ENCODE measurements at places on chromosomes 16 and 17.
A peak's percentile ranks its signal among the peaks of the same experiment; 100 is the strongest.

GRCh38 chr16:57648125-57648524 is 19.7 kb downstream of the ADGRG1 start:
- no peak for DNase-seq

DNA sequence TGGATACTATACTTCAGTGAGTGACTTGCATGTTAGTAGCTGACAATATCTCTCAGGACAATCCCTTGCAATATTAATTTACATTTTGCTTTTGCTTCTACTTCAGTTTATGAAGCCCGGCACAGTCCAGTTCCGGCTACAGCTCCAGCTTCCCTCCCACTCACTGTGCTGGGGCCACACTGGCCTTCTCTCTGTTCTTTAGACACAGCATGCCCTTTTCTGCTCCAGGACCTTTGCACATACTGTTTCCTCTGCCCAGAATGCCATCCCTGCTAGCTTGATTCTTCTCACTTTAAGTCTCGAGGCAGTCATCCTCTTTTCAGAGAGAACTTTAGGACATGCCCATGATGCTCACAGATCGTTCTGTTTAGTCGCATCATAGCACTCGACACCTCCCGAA is 25.5 kb upstream of the LRRC75A start:
- no peak for DNase-seq

- DNase-seq = no peak
Measured at GRCh38 chr16:78434401-78434800, 334.9 kb downstream of the WWOX start.

GRCh38 chr16:87963400-87963799 is 12.2 kb downstream of the BANP start:
- no peak for DNase-seq

GRCh38 chr16:19386525-19386924 is 31.2 kb upstream of the TMC5 start:
- no peak for DNase-seq

DNA sequence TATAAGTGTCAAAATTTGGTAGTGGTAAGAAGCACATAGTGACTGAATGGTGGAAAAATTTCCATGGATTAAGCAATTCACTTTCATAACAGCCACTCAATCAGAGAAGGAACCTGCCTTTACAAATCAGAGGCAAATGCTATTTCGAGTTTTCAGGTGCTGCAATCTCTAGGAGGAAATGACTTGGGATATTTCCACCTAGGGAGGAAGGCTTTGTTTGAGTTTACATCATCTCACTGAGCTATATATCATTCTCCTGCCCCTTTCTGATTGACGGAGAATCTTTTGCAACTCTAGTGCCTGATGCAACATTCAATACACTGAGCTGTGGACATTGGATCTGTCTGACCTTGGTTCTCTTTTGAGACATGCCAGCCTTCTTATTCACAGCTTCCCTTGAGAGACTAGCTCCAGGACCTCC is 26.3 kb downstream of the MARCHF10 start:
- DNase-seq = no peak

DNA sequence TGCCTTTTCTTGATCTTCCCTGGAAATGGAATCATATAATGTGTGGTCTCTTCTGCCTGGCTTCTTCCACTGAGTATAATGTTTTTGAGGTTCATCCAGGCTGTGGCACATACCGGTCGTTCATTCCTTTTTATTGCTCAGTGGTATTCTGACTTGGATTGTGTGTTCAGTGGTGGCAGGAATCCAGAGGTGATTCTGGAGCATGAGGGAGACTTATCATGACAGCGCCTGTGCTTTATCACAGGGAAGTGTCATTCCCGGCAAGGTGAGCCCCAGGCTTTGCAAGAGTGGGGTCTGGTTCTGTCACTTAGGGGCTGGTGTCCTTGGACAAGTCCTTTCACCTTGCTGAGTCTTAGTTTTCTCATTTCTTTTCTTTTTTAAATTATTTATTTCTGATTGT is 53.0 kb downstream of the IRX3 start:
- no peak for DNase-seq

DNA sequence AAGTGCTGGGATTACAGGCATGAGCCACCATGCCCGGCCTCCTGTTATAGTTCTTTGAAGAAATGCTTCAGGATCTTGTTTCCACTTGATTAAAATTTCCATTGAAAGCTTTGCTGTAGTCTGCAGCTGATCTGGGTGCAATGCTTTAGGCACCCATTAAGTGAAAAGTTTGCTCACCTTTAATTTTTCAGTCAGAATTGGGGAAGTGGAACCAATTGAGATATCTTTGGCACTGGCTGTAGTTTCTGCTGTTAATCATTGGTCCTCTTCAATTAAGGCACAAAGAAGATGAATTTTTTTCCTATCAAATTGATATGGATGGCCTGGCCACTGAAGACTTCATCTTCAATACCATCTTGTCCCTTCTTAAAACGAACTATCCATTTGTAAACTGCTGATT is 336.1 kb upstream of the TBX2 start:
- DNase-seq = no peak

GRCh38 chr17:29864615-29865014 is 65.4 kb downstream of the SSH2 start:
- DNase-seq = no peak

DNA sequence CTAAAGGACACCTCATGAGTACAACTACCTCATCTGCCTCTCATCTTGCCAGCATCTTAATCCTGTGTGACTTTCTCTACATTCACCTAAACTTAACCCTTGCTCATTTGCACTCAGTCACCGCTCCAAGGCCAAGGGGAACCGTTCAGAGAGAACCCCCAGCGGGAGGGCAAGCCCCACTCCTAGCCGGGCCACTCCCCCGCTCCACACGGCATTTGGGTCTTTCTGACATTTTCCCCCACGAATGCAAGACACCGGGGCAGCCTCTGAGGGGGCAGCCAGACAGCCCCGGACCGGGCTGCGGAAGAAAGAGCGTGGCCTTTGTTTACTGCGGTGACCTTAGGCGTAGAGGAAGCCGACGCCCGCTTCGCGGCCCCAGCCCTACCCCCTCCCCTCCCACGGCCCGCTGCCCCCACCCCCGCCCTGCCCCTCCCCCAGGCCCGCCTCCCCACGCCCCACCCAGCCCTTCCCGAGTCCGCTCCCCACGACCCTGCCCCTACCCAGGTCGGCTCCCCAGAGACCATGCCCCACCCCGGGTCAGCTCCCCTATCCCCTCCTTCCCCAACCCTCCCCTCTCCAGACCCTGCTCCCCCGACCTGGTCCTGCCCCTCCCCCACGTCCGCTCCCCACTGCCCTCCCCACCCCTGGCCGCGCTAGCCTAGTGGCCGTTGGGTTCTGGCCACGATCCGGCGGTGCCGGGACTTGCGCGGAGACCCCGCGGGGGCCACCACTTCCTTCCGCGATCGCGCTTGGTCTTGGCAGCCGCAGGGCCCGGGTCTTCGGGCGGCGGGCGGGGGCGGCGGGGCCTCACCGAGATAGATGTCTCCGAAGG is 789 bp downstream of the CSNK1D start:
- DNase-seq = no peak

- DNase-seq = no peak
Measured at GRCh38 chr16:12749076-12749475, 54.6 kb downstream of the CPPED1 start.

GRCh38 chr16:54652201-54652770 is 278.4 kb upstream of the IRX5 start:
- DNase-seq = no peak

DNA sequence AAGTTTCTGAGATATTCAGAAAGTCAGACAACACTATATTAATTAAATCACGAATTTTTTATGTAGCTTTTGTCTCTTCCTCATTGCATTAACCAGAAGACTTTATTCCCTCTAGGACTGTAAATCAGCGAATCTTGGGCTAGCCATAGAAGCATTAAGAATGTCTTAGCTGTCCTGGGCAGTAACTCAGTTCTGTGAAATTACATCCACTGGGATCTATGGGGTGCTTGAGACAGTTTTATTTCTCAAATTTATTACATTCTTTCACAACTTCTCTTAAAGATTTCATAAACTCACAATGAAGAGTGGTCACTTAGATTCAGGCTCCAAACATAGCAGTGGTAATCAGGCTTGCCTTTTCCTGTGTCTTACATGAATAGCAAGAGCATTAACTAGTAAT is 1153.4 kb downstream of the CDH8 start:
- no peak for DNase-seq

DNA sequence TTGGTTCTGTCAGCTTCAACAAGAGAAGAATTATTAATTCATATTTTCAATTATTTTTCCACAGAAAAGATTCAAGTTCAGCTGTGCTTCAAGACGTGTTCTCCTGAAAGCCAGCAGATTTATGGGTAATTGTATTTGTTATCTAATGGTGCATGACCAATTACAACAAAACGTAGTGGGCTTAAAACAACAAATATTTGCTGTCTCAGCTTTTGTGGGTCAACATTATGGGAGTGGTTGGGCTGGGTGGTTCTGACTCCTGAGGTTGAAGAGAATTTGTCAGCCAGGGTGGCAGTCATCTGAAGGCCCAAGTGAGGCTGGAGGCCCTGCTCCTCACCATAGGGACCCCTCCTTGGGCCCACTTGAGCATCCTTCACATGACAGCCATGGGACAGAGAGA is 24.1 kb upstream of the KREMEN2 start:
- DNase-seq = no peak

DNA sequence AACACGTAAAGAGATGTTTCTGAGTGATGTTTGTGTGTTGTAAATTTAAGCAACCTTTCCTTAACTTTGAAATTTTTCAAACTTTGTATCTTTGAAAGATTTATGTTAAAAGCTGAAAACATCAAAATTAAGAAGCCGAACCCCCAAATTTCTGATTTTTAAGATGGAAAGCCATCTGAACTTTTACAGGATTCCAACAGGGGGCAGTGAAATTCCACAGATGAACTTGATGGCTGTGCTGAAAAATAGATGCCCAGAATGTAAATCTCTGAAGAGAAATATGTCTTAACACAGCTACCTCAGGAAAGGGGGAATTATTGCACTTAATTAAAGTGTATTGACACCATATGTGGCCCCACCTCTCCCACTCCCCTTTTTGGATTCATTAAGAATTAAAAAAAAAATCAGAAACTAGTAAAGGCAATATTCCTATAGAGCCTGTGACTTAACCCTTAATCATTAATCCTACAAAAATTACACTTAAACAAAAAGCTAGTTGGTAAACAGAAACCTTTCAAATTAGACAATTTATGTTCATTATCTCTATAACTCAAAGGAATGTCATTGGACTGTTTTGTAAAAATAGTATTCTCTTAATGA is 597.9 kb downstream of the KCNJ2 start:
- peak; percentile 25 for DNase-seq

DNA sequence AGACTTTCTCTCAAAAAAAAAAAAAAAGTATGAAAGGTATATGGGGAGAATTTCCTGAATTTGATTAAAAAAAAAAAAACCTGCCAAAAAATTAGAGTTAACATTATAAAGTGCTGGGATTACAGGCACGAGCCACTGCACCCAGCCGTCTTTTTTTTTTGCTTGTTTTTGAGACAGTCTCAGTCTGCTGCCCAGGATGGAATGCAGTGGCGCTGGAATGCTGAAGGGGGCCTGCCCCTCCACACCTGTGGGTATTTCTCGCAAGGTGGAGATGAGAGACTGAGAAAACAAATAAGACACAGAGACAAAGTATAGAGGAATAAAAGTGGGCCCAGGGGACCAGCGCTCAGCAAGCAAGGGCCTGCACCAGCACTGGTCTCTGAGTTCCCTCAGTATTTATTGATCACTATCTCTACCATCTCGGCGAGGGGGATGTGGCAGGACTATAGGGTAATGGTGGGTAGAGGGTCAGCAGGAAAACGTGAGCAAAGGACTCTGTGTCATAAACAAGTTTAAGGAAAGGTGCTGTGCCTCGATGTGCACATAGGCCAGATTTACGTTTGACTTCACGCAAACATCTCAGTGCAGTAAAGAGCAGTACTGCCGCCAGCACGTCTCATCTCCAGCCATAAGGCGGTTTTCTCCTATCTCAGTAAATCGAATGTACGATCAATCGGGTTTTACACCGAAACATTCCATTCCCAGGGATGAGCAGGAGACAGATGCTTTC is 117.2 kb downstream of the GOSR1 start:
- DNase-seq = no peak

- DNase-seq = no peak
Measured at GRCh38 chr17:49388290-49388640, 26.2 kb upstream of the ZNF652 start.

DNA sequence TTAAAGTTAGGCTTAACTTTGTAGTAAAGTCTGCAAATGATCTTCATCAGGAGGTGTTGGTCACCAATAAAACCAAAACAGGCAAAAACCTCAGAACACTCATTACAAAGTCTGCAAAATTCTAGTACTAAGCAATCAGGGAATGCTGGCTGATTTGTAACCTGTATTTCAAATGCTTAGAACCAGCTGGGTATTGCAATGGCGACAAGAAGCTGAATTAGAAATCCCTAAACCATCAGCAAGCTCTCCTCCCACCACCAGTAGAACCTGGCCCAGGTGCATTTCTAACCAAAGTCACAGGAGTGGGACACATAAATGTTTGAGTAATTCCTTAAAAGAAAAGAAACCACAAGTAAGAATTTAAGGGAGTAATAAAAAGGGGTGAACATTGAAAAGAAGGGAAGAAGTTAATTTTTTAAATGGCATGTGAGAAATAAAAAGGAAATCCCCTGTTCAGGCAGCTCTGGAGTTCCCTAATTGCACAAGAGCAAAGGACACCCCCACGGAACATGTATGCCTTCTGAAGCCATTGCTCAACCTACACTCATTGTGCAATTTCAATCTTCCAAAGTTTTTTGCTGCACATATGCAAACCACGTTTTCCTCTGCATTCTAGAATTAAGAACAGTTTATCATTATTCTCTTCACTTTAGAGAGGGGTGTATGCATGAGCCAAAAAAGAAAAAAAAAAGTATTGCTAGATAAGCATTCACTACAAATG is 102.9 kb downstream of the HIC1 start:
- DNase-seq = no peak

- DNase-seq = no peak
Measured at GRCh38 chr17:5635949-5636348, 51.6 kb upstream of the NLRP1 start.

DNA sequence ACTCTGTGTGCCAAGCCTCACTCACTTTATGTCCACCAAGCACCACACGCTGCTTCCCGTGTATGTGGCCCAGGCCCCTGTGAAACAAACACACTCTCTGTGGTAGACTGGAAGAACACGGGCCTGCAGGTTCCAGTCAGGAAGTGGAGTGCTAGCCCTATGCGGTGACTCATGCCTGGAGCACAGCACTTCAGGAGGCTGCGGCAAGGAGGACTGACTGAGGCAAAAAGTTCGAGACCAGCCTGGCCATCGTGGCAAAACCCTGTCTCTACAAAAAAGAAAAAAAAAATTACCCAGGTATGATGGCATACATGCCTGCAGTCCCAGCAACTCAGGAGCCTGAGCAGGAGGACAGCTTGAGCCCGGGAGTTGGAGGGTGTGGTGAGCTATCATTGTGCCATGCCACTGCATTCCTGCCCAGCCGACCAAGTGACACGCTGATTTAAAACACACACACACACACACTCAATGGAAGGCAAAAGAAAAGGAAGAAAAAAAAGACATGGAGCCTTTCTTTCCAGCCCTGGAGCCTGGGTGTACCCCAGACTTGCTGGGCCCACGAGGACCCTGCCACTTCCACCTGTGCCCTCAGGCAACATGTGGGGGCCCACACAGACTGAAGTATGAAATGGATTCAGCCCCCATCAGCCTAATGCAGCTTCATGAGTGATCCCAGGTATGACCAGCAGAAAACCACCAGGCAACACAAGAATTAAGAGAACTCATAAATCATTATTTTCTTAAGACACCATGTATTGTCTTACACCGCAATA is 126.6 kb downstream of the ANKRD11 start:
- DNase-seq = no peak

Measured in NCI-H1105 (cell line).